ENCODE measurements at places on chromosomes 4 and X.

DNA sequence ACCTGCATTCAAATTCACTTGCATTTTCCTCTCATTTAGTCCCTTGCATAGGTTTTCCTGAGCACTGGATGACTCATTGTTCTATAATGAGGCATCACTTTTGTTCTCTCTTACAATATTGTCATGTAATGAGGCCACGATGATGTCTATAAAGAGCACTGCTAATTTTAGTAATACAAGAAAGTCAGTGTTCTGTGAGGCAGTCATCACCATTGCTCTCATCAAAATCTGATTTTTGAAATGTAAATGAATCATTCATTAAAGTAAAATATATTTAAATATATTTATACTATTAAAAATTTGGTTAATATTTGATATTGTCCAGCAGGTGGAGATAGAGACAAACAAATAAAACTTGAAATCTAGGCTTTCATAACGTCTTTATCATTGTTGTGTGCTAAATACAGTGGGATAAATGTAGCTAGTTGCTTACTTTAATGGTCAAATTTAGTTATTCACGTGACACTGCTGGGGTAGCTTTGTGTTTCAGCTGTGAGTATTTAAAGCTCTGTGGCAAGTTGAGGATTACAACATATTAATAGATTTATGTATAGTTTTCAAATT, 15.4 kb downstream of the HMGB2 start:
- DNase-seq = no peak

GRCh38 chr4:186078981-186079638, 10.2 kb downstream of the TLR3 start:
- no peak for DNase-seq

GRCh38 chrX:103002576-103002975, 61.4 kb downstream of the BEX1 start:
- no peak for DNase-seq

DNA sequence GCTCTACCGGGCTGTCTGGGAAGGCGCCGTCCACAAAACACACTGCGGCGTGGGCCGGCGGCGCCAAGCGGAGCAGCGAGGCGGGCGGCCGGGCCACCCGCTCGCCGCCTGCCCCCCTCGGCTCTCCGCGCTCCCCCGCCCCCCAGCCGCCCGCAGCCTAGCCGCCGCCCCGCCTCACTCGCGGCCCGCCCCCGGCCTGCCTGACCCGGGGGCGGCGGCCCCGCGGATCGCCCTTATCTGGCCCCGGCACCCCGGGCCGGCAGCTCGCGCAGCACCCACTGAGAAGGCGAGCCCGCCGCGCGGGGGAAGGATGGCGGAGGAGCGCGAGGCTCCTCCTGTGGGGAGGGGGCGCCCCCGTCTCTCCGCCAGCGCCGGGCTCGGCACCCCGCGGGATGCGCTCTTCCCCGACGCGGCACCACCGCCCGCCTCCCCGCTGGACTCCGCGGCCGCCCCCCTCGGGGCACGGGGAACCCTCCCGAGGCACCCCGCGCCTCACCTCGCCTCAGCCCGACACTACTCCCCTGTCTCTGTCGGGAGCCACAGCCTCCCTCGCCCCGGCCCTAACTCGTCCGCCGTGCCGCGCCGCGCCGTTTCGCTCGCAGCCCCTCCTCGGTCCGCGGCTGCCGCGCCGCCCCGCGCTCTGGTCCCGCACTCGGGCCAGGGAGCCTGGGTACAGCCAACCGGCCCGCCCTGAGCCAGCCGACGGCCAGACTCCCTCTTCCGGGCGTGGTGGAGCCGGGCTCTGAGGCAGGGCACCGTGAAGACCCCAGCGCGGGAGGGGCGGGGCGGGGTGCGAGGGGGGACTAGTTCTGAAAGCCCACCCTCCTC, 566 bp downstream of the ATP11C start:
- no peak for DNase-seq

DNA sequence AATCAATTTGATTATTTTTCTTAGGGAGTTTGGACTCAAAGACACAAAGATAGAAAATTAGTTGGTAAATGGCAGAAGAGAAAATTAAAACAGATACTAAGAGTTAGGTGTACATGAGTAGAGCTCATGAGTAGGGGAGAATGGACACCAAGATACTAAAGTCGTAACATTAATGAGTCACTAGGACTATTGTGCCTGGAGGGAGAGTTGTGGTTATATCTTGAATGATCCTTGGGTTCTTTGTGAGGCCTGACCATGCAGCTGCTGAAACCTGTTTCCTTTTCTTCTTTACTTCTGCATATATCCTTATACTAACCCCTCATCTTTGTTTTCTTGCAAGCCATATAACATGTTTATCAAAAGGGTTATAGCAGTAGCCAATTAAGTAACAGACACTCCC, 532.8 kb downstream of the RPA4 start:
- DNase-seq = no peak

DNA sequence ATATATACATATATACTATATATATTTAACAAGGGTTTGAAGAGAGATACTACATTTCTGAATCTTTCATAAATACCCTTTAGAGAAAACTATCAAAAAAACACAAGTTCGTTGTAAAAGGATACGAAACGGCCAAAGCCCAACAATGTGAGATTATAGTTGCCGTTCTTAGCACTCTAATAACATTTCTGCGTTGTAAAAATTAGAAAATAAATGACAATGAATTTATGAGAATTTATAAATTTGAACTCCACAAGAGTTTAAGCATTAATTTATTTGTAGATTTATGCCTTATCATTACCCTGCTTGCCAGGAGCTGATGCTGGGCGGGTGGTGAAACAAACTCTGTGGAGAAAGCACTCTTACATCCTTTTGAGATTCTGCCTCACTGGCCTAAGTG, 1.1 kb downstream of the WDR17 start:
- DNase-seq = no peak

DNA sequence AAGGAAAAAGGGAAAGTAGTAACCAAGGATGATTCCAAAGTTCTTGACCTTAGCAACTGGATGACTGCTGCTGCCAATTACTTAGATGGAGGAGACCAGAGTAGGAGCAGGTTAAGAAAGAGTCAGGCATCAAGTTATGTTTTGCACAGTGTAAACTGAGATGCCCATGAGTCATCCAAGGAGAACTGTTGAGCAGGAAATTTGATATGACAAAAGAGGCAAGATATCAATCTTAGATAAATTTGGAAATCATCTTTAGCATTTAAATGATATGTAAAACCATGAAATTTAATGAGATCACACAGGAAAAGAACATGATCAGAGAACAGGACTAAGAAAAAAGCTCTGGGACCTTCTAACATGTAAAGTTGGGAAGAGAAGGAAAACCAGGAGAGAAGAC, 361.3 kb downstream of the OPHN1 start:
- DNase-seq = no peak

- DNase-seq = no peak
Observed at GRCh38 chrX:122572461-122572860, 611.6 kb upstream of the GRIA3 start.

DNA sequence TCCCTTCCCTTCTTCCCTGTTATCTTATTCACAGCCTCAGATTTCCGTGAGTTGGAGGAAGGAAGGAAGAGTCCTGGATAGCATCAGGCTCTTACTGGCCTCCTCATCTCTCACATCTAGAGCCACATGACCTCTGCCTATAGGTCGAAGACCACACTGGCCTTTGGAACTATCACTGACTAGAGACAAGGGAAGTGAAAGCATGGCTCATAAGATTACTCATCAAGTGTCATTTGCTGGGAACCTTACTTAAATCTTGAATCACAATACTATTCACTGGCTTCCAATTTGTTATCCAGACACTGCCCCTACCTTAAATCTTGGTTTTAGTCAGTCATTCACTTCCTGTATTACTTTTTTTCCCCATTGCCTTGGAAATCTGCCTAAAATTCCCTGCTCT, 61.6 kb upstream of the MTMR8 start:
- DNase-seq = no peak

GRCh38 chrX:115378471-115378870, 89.0 kb downstream of the LUZP4 start:
- no peak for DNase-seq

DNA sequence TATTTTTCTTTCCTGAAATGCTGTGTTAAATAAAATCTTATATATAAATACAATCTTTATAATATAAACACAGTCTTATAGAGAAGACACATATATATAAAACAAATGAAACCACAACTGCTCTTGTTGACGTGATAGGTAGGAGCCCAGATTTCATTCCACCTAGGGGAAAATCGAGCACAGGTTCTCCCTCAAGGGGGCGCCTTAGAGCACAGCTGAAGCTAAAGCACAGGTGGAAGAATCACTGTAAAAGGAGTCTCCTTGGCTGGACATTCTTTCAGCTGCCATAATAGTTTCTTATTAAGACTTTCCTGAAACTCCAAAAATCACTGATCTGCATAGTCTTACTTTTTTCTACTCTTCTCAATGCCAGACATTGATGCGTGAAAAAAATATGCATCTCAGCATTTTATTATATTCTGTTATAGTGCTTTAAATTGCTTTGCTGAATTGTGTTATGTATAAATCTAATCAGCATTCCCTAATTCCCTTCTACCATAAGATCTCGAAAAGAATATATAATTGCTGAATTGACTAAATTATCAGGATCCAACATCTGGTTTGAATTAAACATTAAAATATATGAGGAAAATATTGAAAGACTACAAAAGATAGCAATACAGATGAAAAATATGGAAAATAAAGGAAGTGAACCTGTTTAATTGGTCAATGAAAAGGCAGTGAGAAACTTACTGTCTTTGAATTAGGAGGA, 25.5 kb upstream of the RXFP1 start:
- no peak for DNase-seq

DNA sequence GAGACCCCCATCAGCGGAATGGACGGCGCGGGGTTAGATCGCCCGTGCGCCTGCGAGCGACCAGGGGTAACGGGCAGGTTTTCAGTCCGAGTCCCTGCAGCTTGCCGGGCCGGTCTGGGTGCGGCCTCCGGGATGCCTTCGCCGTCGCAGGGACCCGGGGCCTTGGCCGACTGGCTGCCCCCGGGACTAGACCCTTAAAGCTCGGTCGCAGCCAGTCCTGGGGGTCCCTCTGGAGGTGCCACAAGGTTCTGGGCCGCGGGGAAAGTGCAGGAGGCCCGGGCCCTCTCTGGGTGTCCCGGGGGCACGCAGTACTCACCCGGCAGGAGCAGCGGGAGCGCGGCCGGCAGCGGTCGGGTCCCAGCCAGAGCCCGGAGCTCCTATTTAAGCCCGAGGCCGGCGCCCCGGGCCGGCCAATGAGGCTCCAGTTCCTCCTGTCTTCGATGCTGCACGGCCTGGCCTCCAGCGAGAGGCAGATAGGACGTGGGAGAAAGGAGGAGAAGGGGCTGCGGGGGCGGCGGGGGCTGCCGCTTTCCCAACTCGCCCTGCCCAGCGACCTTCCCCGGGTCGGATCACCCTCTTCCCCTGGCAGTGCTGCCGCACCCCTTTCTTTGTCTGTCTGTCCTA, at the start of gene SPON2:
TSS of gene SPON2 (minus strand) at position 356 of the 624 bp plus-strand sequence.
- no peak for DNase-seq

- DNase-seq = no peak
Observed at GRCh38 chr4:10153161-10153560, 36.6 kb upstream of the WDR1 start.

- no peak for DNase-seq
Observed at GRCh38 chrX:20270562-20270890, 3.8 kb upstream of the RPS6KA3 start.
